ENCODE measurements at places on chromosomes 1 and 21.

DNA sequence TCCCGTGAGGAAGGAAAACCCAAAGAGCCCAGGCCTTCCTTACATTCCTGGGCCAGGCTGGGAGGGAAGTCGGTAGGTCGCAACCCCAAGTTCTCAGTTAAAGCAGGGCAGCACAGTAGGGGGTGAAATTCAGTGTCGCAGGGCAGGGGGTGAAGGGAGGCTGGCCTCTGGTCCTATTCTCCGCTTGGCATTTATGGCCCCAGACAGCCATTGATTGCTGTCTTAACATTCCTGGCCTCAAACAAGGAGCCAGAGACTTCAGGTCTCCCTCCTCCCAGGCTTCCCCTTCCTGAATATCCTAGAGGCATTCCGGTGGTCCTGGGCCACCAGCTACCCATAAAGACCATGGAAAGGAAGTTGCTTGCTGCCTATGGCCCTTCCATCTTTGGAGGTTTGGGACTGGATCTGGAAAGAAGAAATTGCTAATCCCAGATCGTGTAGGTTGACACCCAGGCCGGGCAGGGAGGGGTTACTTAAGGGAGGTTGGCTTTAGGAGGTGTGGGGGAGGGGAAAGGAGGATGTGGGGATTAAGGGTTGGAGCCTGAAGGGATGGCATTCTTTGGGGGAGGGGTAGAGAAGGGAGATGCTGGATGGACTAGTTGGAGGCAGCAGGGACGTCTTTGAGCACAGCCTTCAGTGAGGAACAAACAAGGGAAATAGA lies 1.7 kb downstream of the LIN28A start:
- no peak for DNase-seq

DNA sequence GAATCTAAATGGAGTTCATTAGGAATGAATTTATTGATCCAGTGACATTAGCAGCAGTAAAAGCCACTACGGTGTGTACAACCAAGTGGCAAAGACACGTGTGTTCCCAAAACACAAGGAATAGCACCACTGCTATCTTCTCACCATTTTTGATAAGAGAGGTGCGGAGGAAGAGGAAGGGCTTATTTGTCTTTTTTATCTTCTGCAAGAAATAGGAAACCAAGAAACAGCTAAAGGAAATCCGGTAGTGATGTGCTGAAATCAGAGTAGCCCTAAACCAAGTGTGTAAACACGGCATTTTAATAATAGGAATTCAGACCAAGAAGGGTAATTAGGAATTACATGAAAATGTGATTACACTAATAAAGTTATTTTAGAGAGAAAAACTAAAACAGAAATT lies 9.1 kb upstream of the SCYL3 start:
- DNase-seq = no peak

DNA sequence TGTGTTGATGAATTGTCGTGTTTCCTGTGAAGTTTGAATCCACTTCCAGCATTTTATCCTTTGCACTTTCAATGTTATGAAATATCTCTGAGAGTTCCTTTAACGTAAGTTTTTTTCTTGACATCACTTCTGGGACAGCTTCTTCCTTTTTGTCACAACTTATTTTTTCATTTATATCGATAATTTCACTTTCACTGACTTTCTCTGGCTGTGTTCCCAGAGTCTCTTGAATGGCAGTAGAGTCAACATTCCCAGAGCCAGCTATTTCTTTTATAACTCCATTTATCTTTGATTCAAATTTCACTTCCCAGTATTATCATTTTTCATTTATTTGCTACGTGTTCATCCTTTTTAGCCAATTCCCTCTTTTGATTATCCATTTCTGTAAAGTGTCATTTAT lies 256.5 kb downstream of the PAPPA2 start:
- DNase-seq = no peak

- no peak for DNase-seq
Measured at GRCh38 chr1:1234180-1234808, 2.3 kb downstream of the B3GALT6 start.

GRCh38 chr1:35882945-35883634 lies at the start of gene AGO1:
Gene AGO1, plus strand, starts transcription at chr1:35883209. Its CDS starts 213 bp downstream, at chr1:35883422.
- peak; percentile 95 for DNase-seq

DNA sequence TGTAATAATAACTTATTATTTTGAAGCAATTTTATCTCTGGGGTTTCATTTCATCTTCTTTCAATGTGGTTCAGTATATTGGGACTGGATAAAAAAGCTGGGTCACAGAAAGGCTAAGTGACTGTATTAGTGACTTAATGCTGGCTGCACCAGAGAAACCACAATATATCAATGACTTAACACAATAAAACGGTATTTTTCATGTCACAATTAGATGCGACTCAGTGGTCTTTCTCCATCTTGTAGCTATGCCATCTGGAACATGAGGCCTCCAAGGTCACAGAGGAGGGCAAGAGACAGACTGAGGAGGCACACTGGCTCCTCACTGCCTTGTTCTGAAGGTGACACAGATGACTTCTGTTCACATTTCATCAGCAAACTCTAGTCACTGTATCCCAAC lies 26.0 kb upstream of the KCNA3 start:
- DNase-seq = no peak

DNA sequence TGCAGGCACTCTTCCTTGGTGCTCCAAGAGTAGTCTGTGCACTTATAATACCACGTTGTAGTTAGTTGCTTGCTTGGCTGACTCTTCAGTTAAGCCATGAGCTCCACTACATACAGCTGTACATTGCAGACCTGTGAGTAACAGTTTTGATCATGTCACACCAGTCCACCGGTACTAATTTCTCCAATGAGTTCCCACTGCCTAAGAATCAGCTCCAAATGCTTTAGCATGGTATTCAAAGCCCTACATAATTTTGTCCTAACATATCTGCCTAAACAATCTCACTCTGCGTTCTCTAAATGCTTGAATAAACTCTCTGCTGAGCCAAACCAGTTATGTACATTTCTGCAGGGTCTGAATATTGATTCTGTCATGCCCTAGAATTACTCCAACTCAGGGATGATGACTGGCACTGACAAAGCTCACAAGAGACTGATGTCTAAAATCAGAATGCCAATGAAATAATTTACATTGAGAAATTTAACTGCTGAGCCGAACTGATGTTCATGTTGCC lies 200.7 kb downstream of the LHX8 start:
- DNase-seq = no peak

DNA sequence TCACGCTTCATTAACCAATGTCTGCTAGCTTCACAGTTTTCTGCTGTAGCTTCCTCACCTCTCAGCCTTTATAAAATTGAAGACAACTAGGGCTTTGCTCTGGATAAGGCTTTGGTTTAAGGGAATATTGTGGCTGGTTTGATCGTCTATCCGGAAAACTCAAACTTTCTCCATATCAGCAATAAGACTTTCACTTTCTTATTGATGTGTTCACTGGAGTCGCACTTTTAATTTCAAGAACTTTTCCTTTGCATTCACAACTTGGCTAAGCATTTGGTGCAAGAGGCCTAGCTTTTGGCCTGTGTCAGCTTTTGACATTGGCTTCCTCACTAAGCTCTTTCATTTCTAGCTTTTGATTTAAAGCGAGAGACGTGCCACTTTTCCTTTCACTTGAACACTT lies 12.9 kb downstream of the COA6 start:
- no peak for DNase-seq

DNA sequence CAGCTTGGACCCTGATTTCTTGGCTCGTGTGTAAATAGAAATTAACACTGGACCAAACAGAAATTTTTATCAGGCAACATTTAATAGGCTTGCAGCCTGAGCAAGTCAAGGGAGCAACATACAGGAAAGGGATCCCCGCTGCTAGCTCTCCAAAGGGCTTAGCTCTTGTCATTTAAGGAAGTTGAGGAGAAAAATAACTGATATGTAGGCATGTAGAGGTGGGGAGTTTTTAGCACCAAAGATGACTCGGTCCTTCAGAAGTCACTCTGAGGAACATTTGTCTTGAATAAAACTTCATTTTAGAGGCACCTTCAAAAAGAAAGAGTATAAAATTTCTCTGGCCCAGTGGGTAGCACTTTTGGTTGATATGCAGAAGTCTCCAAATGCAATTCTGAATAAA lies 27.1 kb downstream of the GBP2 start:
- DNase-seq = no peak

- DNase-seq = no peak
Measured at GRCh38 chr1:17520473-17521319, 18.8 kb upstream of the ARHGEF10L start.

GRCh38 chr1:86956221-86956620 lies 41.8 kb downstream of the HS2ST1 start:
- no peak for DNase-seq

GRCh38 chr1:111961016-111961415 lies 28.5 kb downstream of the KCND3 start:
- no peak for DNase-seq

DNA sequence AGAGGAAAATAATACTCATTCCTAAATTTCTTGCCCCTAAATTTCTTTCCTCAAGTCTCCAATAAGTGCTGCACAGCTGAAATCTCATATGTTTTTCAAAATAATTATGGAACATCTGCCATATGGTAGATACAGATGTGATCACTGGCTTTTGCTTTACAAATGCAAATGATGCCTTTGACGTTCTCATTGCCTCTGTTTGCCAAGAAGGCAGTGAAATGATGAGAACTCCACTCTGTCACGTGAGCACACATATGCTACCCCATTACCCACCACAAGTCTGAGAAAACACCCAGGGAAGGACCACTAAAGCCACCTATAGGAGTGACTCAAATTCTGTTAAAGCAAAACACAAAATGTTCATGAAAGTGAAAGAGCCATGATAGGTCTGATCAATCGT lies 43.9 kb downstream of the DSCAM start:
- DNase-seq = no peak

DNA sequence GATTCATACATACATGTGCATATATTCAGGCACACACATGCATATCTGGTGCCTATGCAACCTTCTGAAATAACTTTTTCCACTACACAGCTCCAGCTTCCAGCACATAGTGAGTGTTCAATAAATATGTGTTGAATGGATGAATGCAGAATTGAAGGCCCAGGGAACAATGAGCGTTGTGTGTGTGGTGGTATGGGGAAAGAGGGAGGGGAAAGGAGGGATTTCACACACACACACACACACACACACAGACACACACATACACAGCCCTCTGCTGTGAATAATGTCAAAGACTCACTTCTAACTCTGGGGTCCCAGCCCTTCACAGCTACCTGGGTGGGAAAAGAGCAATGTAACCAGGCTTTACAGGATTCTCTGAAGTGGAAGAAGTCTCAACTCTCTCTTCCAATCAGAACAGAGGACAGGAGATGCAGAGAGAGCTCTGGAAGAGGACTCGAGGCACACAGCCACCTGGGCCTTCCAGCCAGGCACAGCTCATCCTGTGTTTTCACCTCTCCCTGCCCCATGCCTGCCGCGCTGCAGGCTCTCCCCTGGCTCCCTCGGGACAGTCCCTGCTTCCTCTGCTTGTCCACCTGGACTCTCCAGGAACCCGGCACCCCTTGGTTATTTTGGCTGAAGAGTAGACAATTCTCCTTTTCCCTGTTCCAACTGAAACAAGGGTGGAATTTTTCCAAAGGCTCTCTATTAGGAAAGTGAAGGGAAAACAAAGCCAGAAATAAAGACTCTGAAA lies 5.4 kb upstream of the IGSF8 start:
- no peak for DNase-seq

DNA sequence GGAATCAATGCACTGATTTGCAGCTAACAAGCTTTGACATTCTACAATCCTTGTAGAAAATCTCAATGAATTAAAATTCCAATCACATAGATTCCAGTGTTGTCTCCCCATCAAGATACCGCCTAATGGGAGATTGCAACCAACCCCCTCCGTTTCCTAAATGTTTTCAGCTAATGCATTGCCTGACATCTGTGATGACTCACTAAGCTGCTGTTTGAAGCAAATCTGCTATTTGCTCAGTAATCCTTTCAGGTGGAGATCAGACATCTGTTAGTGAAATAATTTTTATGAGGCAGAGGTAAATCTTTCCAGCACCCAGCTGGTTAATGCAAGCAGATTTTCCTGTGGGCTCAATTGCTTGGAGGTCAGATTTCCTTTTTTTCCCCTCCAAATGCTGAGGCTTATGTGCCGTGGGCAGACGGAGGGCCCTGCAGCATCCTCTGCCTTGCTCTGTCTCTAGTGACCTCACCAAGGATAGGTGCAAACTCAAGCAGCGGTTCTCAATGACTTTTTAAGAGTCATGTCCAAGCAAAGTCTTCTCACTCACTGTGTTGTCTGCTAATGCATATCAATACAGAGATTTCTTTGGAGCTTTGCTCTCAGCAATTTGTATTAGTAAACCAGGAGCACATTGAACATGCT lies 91.1 kb upstream of the RAB3GAP2 start:
- no peak for DNase-seq

- no peak for DNase-seq
Measured at GRCh38 chr1:19462781-19463503, 22.4 kb downstream of the CAPZB start.

GRCh38 chr1:224831501-224831900 lies 98.0 kb upstream of the DNAH14 start:
- no peak for DNase-seq

DNA sequence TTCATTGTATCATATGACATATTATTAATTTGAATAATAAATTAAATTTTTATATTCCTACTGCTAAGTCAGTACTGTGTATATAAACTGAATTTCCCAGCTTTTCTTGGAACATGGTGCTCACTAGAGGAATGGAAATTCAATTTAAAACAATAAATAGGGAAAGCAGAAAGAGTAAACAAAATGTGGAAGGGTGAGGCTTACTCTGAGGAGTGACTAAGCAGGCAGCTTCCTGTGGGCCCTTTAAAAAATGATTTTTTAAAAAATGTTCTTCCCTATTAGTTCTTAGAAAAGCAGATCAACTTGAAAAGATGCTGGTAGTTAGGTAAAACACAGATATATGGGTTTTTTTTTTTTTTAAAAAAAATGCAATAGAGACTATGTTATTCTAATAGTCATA lies 49.5 kb upstream of the S1PR1 start:
- no peak for DNase-seq

DNA sequence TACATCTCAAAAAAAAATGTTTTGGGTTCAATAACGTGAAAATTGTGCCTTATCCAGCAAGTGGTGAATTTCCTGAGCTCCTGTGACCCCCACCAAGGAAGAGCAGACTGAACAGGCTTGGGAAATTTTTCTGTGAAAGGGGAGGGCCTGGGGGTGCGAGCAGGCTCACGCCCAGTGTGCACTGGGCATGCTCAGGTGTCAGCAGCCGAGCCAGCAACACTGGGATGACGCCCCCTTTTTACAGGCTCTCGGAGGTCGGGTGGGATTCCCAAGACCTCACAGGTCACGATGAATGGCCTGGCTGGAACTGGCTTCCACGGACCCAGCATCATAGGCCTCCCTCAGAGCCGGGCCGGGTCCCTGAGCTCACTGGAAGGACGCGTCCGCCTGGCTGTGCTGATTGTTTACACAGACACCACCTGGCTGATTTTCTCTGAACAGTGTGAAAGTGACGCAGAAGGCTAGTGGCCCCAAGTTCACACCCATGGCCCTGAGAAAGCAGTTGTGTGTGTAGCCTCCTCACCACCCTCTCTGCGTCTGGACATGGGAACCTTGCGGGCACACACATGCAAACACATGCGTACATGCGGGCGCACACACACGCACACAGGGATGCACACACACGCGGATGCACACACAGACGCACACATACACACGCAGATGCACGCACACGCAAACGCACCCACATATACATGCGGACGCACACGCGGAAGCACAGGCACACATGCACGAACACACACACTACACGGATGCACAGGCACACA lies 9.2 kb downstream of the CSTB start:
- DNase-seq = no peak

GRCh38 chr1:212440419-212440818 lies 7.7 kb downstream of the NENF start:
- DNase-seq = no peak

Measured in HL-60 (cell line).